MCF 10A (cell line): ENCODE measurements at places on chromosomes 16 and 17. TPM values are rescaled to one million over a fixed set of nuclear protein-coding genes. Genes with fewer than 3 reads are reported as not detected.

PPP1R1B gene
- total RNA-seq = not detected in 2 replicates

NOS2 gene
- not detected in 2 replicates for total RNA-seq

RAB37 gene
- not detected in 2 replicates for total RNA-seq

BRD7 gene
- total RNA-seq = 75.9 and 76.4 TPM in 2 replicates

ITGAL gene
- total RNA-seq = not detected in 2 replicates
